ENCODE measurements at places on chromosomes 5 and 9.

DNA sequence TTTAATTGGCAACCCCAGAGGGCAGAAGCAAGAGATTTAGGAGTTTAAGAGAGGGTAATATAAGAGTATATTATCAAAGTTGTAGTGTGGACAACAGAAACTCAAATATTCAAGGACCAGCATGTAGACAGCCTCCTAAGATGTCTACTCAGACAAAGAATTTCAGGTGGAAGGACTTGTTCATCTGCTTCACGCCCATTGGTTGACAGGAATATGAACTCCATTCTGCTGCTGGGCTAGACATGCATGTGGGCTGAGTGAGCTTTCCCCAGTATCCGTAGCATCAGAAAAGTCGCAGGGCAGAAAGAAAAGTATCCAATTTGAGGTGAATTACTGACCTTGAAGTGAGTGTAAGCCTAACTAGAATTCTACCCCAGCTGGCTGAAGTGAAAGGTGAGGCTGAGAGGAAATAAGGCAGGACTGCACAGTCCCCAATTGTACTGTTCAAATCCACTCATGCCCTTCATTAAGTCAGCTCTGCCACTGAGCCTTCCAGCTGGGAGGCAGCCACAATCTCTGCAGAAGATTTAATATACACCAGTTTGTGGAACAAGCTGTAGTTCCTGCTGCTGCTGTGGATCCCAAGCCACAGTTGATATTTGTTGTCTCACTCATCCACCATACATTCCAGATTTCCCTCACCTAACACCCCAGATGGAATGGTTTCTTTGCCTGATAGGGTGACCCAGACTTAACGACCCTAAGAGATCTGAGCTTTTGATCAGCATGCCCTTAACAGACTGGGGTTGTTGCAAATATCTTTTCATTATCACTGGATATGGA lies 41.2 kb downstream of the PDCD1LG2 start:
- no peak for DNase-seq

DNA sequence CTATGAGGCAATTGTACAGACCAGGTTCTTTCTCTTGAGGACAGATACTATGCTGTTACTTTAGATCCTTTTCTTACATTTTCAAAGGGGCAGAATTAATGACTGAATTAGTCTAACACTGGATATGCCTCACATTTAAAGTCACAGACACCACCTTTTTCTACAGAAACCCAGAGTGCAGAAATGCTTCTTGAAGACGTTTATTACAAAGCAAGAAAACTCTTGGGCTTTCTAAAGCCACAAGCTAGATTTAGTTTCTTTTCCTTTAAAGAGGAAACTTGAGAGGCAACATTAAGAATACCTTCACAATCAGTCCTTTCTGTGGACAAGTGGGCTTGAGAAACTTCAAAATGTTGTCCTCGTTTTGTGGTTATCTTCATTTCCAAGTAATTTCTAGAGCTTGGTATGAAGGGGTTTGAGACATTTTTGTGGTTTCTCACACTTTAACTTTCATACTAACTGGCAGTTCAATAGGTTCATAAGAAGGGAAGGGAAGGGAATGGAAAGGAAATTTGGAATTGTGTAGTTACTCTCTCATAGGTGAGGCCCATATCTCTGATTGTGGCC lies 527.4 kb downstream of the RASEF start:
- DNase-seq: no peak

- DNase-seq: no peak
These were observed 49.4 kb downstream of the SLC22A5 start for GRCh38 chr5:132418881-132419280.

GRCh38 chr9:126879288-126879687 lies 18.8 kb downstream of the ZBTB34 start:
- no peak for DNase-seq

GRCh38 chr9:127726871-127727270 lies 8.2 kb downstream of the TOR2A start:
- no peak for DNase-seq

GRCh38 chr5:73805449-73805848 lies 179.5 kb downstream of the ARHGEF28 start:
- no peak for DNase-seq

DNA sequence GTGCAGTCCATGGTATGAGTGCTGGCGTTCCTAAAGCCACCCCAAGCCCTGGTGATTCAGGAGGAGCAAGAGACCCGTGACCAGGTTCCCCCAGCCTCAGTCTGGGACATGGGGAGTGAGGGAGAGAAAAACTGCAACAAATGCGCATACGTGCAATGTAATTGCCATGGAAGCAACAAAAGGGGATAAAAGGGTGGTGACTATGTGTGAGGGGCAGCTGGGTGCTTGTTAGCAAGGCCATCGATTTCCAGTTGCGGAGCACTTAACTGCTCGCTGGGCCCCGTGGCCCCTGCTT lies 709 bp upstream of the SH3PXD2B start:
- DNase-seq: no peak

DNA sequence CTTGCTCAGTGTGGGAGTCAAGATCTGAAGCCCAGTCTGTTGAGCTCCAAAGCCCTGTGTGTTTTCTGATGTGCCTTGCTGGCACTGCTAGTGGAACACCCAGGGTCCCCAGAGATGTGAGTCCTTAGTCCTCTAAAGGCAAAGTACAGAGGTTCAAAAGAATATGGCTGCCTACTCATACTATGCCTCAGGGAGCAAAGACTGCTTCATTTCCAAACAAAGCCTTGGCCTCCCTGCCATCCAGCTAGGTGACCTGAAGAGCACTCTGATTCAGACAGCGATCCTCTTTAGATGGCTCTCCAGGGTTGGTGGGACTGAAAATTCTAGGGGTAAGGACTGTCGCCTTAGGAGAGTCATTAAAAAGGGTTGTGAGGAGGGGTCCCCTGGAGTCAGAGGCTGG lies 2.0 kb downstream of the PRLR start:
- DNase-seq: no peak

Data from hypothalamus (tissue), 51 donors.